GM12878 (cell line): ENCODE measurements at places on chromosomes 1 and 21.

DNA sequence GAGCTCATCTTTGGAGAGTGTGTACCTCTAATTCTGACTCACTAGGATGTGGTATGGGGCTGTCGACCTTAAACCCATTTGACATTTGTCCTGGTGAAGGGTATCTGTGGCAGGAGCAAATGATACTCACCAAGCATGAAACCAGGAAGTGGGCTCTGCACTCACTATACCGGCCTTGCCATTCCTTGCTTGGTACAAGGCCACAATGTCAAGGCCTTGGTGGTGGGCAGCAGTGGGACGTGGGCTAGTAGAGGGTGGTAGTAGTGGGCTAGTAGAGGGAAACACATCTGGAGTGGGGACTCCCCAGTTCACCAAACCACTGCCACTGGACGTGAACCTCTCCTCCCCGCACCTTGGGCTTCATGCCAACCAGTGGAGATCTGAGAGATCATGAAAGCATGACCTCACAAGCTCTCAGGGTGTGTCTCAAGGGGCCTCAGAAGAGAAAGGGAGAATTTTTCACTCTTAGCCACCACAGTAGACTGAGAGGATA is 11.5 kb downstream of the TNFSF4 start:
- no peak overlapping the region for H3K27ac ChIP-seq
- H3K36me3 ChIP-seq: no peaks in the 10 kb centered on the region
- peak; percentile 74 for DNase-seq
- H3K27me3 ChIP-seq: no peaks in the 10 kb centered on the region
- H3K4me3 ChIP-seq: no peak overlapping the region

- H3K27me3 ChIP-seq: no peaks in the 10 kb centered on the region; the same call in 1 of the 2 replicates
- no peak for DNase-seq
- H3K4me3 ChIP-seq: no peak overlapping the region
These were observed 687.2 kb downstream of the MATN1 start for GRCh38 chr1:30036229-30036547.

GRCh38 chr1:209989525-209989924 is 51.5 kb downstream of the SYT14 start:
- DNase-seq: no peak
- H3K36me3 ChIP-seq: no peaks in the 10 kb centered on the region
- H3K27me3 ChIP-seq: no peaks in the 10 kb centered on the region
- no peaks in the 10 kb centered on the region for H3K4me1 ChIP-seq
- no peak overlapping the region for H3K4me3 ChIP-seq

GRCh38 chr1:96723377-96723776 is 1.8 kb downstream of the PTBP2 start:
- no peak overlapping the region; the same call in 1 of the 2 replicates for H3K27ac ChIP-seq
- peaks cover 2% of the 10 kb centered on the region; the same call in 1 of the 2 replicates for H3K36me3 ChIP-seq
- H3K4me1 ChIP-seq: peaks cover 4% of the 10 kb centered on the region
- H3K4me3 ChIP-seq: peak overlapping the region; percentile 90
- H3K27me3 ChIP-seq: no peaks in the 10 kb centered on the region
- no peak for DNase-seq

DNA sequence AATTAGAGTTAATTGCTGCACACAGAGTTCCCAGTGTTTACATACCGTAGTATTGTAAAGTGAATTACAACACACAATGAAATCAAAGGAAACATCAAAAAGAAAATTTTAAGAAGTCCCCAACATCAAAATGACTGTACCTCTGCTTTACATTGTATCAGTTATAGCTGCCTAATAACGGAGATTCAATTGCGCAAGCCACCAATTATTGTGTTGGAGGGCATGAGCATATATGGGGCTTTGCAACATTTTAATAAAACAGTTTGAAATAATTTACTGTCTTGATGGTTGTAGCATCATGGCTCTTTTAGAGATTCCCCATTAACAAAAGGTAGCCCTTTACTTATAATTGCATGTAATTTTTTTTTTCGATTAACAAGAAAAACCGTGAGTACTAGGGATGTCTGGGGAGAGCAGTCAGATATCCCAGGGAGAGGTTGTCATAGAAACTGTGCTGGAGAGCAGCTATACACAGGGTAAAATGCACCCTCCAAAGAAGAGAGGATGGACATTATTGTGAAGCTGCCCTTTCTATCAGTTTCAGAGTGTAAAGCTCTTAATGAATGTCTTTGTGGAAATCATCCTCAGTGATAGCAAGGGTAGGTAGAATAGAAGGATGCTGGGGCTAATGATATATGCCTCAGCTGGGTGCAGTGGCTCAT is 55.9 kb upstream of the BTG3 start:
- DNase-seq: no peak
- no peaks in the 10 kb centered on the region for H3K27me3 ChIP-seq
- no peak overlapping the region for H3K27ac ChIP-seq
- no peaks in the 10 kb centered on the region for H3K4me1 ChIP-seq
- H3K4me3 ChIP-seq: no peak overlapping the region

- H3K27me3 ChIP-seq: no peaks in the 10 kb centered on the region
- no peak overlapping the region for H3K27ac ChIP-seq
- DNase-seq: no peak
- H3K4me3 ChIP-seq: no peak overlapping the region
These were observed 39.5 kb downstream of the ADSS2 start for GRCh38 chr1:244412176-244412575.

DNA sequence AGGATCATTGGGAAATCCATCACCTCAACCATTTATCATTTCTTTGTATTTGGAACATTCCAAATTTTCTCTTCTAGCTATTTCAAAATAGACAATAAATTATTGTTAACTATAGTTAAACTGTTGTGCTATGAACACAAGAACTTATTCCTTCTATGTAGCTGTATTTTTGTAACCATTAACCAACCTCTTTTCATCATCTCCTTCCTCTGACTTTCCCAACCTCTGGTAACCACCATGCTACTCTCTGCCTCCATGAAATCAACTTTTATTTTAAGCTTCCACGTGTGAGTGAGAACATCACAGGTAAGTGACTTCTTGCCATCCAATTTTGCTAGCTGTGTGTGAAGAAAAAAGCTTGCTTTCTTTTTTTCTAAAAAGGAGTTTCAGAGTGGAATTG is 418 bp downstream of the IFI44L start:
- H3K27me3 ChIP-seq: no peaks in the 10 kb centered on the region
- peak overlapping the region; percentile 85 for H3K4me3 ChIP-seq
- H3K27ac ChIP-seq: peak overlapping the region; percentile 96
- no peaks in the 10 kb centered on the region for H3K36me3 ChIP-seq

DNA sequence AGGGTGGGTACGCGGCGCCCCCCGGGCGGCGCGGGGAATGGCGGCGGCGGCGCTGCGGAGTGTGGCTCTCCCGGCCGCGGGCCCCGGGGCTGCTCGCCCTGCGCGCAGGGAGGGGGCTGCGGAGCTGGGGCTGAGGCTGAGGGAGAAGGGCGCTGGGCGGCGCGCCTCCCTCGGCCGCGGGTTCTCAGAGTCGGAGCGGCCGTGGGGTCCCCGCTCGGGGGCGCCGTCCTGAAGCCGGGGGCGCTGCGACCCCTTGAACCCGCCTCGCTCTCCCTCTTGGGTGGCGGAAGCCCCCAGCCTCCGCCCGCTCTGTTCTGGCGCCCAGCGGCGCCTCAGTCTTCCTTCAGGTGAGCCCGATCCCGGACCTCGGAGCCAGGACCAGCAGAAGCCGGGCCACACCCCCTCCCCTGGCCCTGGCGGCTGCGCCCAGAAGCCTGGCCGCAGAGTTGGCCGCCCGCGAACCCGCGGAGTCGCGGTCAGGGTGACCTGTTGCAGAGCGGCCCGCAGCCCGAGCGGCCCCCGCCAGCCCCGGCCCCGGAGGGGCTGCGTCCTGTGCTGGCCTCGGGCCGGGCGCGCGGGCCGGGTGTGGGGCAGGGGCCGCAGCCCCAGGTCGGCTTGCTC is 532 bp downstream of the RALGPS2 start:
- H3K27me3 ChIP-seq: peaks cover 4% of the 10 kb centered on the region; the same call in 1 of the 2 replicates
- no peaks in the 10 kb centered on the region for H3K36me3 ChIP-seq
- no peak overlapping the region; the same call in 1 of the 2 replicates for H3K27ac ChIP-seq
- no peaks in the 10 kb centered on the region for H3K4me1 ChIP-seq

DNA sequence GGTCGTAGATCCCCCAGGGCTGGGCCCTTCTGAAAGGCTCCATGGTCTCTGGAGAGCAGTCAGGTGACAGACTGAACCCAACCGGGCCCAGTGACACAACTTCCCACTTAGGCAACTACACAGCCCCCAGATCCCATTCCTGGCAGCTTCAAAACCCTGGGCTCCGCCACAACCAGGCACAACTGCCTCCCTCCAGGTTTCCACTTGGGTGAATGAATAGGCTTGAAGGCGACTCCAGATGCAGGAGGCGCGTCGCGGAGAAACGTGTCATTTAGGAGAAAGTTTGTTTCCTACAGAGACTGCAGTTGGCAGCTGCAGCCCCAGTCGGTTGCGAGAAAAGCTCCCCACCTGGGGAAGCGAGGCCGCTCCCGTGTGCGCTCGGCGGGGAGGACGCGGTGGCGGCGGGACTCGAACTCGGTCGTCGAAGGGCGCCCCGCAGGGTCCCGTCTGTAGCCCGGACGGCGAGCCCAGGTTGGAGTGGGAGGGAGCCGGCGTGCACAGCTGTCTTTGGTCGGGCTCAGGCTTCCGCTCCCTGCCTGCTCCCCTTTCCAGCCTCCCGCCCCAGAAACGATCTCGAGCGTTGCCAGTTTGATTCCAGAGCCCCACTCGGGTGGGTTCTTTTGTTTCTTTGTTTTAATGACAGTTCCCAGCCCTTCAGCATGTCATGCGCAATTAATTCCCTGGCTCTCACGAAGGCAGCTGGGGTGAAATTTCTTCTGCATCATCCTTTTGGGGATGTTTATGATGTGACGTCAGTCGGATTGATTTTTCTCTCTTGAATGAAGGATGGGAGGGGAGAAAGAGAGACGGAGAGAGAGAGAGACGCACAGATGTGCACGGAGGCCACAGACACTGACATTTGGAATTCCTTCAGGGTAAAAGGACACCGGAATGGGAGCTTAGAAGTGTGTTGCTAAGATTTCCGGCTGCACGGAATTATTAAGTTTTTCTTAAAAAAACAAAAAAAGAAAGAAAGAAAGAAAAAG is 862 bp upstream of the SGIP1 start:
- H3K36me3 ChIP-seq: no peaks in the 10 kb centered on the region
- no peaks in the 10 kb centered on the region for H3K4me1 ChIP-seq
- no peak overlapping the region for H3K27ac ChIP-seq
- peaks cover 12% of the 10 kb centered on the region for H3K27me3 ChIP-seq
- no peak for DNase-seq

DNA sequence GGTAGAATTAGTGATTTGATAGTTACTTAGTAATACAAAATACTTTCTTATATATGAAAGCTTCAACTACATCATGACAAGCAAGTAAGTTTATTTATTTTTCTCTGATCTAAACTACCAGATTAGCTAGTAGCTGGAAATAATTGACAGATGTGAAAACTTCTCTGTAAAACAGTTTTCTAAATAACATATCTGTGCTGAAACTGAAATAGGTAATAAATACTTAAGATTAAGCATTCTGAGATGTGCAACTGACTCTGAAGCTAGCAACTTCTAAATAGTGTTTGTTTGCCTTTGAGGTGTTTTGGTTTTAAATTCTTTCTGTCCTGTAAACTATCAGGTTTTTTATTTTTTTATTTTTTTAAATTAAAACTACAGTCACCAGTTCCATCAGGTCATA is 18.5 kb upstream of the LHX8 start:
- H3K27me3 ChIP-seq: no peaks in the 10 kb centered on the region
- no peak overlapping the region for H3K27ac ChIP-seq
- H3K4me3 ChIP-seq: no peak overlapping the region
- H3K36me3 ChIP-seq: no peaks in the 10 kb centered on the region
- DNase-seq: no peak

DNA sequence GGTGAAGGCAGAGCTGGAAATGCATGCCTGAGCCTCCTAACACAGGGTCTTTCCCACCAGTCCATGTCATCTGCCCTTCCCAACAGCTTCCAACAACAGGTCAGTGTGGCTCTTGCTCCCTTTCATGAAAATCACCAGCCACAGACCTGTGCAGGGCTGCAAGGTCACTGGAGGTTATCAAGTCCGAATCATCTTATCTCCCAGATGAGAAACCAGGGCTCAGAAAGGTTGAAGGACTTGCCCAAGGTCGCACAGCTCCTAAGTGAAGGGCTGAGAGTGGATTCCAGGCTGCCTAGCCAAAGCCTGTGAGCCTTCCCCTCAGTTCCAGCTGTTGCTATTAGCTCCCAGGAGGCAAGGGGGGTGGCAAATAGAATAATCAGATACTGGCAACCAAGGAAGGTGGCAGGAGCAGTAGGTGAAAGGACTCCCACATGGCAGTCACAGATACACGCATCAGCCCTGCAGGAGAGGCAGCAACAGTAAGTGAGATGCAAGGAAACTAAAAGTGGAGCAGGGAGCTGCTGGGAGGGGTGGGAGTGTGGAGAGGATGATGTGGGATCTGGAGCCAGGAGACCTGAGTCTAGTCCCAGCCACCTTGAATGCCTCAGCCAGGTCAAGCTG is 74.2 kb downstream of the SSBP3 start:
- H3K4me3 ChIP-seq: no peak overlapping the region
- no peaks in the 10 kb centered on the region for H3K27me3 ChIP-seq
- peaks cover 14% of the 10 kb centered on the region for H3K4me1 ChIP-seq
- H3K36me3 ChIP-seq: peaks cover 4% of the 10 kb centered on the region

DNA sequence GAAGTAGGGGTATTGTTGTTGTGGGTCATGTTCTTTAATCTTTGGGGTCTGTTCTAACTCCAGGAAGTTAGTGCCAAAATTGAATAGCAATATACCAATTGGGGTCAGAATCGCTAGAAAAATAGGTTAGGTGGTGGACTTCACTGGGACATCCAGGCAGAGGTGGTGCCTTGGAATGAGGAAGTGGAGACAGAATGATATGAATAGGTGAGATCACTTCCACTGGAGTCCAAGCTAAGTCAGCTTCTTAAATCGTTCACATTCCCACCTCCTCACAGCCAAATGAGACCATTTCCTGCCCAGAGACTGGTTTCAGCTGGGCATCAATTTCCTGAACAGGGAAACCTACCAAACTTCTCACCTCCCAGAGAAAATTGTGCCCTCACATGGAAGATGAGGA is 137.8 kb upstream of the RAB4A start:
- no peak for DNase-seq
- H3K36me3 ChIP-seq: no peaks in the 10 kb centered on the region

- no peak for DNase-seq
- no peaks in the 10 kb centered on the region for H3K27me3 ChIP-seq
- H3K36me3 ChIP-seq: peaks cover 15% of the 10 kb centered on the region
- H3K4me1 ChIP-seq: no peaks in the 10 kb centered on the region
- no peak overlapping the region for H3K27ac ChIP-seq
These were observed 53.9 kb upstream of the GPR52 start for GRCh38 chr1:174393885-174394284.

- H3K36me3 ChIP-seq: no peaks in the 10 kb centered on the region
- DNase-seq: no peak
- no peak within 1 kb of the TSS for H3K27ac ChIP-seq
- H3K4me1 ChIP-seq: no peaks in the 10 kb centered on the region
These were observed at the start of gene CHODL for GRCh38 chr21:18244671-18245463. Gene CHODL, plus strand, starts transcription at chr21:18244833. Its CDS starts 391 bp downstream, at chr21:18245224.

- no peaks in the 10 kb centered on the region for H3K4me1 ChIP-seq
- no peak for DNase-seq
- H3K4me3 ChIP-seq: no peak overlapping the region
- no peaks in the 10 kb centered on the region for H3K36me3 ChIP-seq
- no peaks in the 10 kb centered on the region for H3K27me3 ChIP-seq
These were observed 1.6 kb downstream of the GSTM5 start for GRCh38 chr1:109713636-109714035.
